Activated CD8-positive, alpha-beta memory T cell treated with anti-CD3 and anti-CD28 coated beads, Interleukin-2, amount 50 U/mL, for 4 hours (primary cell): ENCODE measurements at places on chromosomes 3 and 15.

DNA sequence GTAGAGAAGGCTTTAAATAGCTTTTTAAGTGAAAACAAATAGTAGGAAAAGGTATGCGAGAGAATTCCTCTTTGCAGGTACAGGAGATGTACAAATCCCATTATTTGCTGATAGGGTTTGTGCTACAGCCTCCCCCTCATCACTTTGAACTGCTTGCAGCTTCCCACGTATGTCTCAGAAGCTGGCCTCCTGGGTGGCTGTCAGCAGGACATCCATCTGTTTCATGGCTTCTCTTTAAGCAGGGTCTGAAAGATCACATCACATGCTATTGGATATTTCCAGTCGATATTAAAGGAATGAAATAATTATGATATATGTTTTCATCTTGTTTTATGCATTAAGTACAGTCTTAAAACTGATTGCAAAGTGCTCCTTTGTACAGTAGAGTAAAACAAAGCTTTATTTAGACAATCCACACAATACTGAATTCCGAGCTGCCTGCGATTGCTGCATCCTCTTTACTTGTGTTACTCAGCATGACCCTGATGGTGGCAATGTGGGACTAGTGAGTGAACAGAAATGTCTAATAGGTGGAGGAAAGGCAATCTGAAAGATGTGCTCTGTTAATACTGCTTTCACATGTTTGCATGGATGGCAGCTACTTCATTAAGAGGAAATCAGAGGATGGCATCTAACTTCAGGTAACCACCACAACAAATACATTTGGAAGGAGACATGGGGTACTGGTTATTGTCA, 930.6 kb upstream of the SEMA6D start:
- no peak for DNase-seq

DNA sequence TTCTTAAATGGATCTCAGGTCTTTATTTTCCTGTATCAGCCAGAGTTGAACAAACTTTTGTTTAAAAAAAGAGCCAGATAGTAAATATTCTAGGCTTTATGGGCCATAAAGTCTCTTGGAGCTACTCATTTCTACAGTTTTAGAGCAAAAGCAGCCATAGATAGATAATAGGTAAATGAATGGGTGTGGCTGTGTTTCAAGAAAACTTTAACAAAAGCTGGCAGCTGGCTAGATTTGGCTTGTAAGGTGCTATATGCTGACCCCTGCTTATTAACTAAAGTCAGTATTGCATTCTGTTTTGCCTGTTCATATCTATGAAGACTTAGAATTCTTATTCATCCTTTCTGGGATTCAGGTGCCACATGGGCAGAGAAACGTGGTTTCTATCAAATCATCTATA, 29.0 kb downstream of the MFN1 start:
- no peak for DNase-seq

DNA sequence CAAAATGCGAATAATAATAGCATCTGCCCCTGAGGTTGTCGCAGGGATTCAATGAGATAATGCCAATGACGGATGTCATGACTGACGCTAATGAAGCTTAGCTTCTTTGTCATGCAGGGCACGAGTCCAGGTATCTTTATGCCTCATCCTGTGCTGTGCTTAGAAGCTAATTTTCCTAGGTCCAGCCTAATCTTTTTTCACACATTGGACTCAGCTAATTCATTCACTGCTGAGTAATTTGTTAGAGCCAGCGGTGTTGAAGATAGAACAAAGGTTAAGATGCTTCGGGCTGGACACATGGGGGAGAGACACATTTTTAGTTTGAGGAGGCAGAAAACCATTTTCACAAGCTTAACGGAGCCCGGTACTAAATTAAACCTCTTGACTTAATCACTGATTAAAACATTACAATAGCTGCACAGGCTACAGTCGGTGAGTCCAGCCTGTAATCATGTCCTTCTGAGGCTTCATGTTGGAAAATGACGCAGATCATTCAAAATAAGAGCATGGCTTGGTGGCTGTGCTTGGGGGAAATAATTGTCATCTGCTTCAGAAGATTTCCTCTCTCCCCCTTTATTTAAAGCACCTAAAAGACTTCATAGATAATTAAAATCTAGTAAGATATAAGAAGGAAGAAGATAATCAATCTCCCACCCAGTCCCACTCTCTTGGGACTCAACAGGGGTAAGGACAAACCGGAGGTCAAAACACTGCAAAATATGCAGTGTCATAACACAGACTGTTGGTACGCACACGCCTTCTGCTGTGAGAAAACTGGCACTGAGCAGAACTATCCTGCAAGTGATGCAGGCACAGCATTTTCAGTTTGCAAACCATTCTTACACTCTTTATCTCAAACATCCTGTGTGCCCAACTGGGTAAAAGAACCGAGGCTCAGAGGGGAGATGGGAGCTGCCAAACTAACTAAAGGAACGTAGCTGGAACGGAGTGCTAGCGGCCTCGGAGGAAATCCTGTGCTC, 3.3 kb upstream of the CCDC174 start:
- DNase-seq: no peak

GRCh38 chr3:62582495-62583172, 209.3 kb upstream of the FEZF2 start:
- DNase-seq: no peak

- no peak for DNase-seq
Observed at GRCh38 chr3:66336333-66336766, 115.5 kb downstream of the SLC25A26 start.
